NCI-H446 treated with DMSO at 0.1 percent for 48 hours (cell line): ENCODE measurements at places on chromosomes 16 and 17.
A peak's percentile ranks its signal among the peaks of the same experiment; 100 is the strongest.

DNA sequence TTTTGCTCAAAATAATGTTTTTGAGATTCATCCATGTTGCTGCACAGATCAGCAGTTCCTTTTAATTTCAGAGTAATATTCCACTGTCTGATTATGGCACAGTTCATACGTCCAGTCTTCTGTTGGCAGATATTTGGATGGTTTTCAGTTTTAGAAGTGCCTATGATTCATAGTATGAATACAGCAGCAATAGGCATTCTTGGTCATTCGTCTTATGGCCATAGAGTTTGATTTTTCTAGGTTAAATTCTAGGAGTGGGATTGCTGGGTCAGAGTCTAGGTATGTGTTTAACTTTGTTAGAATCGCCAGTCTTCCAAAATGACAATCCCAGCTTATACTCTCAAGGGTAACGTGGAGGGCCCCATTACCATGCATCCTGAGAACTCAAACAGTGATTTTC lies 11.5 kb upstream of the IL34 start:
- DNase-seq, result no peak

DNA sequence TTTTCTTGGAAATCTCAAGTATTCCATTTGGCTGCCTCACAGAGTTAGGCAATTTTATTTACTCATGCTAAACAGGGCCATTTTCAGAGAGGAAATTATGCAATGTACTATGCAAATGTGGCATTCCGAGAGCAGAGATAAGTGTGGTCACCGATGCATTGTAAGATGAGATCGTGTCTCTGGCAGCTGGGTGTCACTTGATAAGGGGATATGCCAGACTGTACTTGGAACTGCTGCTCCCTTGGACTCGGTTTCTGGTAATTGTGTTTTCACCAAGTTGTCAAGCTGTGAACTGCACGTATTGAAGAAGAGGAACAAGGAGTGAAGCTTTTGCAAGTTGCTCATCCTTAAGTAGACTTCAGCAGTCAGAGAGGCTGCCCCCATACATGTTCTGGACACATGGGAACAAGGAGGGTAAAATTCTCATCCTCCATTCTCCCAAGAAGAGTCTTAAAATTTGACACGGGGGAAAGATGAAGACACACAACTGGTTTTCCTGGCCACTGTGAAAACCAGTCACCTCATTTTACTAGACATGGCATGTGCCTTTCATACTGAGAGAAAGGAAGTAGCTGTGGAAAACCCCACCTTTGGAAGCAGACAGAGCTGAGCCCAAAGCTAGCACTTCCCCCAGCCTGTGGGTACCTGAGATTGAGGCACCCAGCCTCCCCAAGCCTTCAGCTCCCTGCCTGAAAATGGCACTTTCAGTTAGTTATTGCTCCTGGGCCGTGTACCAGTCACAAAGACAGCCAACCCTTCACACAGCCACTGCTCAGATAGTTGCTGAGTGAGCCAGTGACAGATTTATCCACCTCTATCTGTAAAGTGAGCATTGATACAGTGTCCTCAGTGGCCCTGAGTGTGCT lies 150.7 kb downstream of the SOCS1 start:
- no peak for DNase-seq

DNA sequence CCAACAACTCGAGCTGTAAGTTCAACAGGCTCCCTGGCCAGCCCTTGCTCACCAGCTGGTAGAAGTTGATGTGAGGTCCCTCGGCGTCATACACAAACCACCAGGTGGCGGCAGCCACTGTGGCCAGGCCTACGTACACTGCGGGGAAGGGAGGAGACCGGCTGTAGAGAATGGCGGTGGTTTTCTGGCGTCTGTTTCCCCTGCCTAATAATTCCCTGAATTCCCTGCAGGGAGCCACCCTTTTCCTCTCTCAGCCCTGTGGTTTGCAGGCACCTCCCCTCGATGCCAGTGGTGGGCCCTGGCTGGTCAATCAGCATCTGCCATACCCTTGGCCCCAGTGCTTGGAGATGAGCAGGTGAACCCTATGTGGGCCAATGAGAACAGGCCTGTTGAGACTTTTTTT lies 18.9 kb upstream of the P2RX1 start:
- DNase-seq, result peak; percentile 13

DNA sequence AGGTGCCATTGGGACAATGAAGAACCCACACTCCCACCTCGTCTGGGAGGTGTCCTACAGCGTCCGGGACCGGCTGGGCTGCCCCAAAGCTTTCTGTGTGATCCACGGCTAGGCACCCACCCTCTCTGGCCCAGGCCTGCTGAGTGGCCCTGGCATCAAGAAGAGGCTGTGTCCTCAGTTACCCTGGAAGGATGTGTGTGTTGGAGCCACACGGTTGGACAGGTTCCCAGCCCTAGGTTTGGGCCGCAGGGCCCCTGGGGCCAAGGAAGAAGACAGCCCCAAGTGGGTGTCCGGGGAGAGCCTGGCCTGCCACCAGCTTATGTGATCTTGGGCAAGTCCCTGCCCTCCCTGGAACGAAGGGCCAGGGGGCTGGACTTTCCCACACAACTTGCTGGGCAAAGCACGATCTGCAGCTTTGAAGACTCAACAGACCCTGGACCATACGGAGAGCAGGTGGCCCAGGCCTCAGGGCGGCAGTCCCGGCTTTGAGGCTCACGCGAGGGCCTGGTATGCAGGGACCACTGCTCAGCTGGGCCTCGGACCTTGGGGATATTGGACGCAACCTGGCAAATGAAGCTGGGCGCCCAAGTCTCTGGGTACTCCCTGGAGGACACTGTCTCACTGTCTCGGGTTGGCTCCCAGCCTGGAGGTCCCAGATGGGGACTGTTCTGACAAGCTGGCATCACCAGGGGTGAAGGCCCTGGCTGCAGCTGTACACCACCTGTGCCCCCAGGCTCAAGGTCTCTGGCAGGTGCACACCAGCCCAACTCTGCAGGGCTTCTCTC lies 17.5 kb downstream of the MYBBP1A start:
- DNase-seq, result no peak

- DNase-seq, result no peak
These were observed 76.6 kb downstream of the STX8 start for GRCh38 chr17:9499041-9499440.

- DNase-seq, result no peak
These were observed 1.8 kb upstream of the ADGRG1 start for GRCh38 chr16:57626420-57627170.

- no peak for DNase-seq
These were observed 218.1 kb upstream of the FOXF1 start for GRCh38 chr16:86292171-86292775.

DNA sequence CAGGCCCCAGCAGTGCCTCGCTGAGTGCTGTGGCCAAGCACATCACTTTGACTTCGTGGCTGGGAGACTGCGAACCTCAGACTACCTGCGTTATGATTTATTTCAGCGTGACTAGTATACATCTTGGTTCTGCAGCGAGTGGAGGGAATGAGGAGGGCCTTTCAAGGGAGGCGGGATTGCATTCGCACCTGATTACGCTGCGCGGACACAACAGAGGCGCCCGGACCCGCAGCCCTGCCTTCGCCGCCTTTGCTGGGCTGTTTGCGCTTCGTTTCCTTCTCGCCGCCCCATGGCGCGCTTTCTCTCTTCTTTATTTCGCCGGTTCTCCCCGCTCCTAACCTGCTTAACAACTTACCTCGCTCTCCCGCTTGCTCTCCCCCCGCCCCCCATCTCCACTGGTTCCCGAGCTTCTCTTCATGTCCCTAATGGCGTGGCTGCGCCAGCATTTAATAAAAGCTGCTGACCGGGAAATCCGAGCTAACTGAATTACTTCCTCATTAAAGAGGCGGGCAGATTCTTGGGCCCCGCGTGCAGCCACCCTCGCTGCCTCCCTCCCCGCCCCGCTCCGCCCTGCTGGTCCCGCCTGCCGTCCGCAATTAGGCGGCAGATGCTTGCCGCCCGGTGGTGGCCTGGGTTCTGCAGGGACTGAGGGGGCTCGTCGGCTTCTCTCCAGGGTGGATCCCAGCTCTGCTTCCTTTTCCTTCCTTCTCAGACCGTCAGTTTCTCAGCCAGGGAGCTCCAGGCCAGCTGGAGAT lies 257.6 kb upstream of the SDK2 start:
- no peak for DNase-seq

- no peak for DNase-seq
These were observed 1.1 kb upstream of the CD19 start for GRCh38 chr16:28930652-28931051.
